ENCODE measurements at places on chromosomes 2 and 18.
A peak's percentile ranks its signal among the peaks of the same experiment; 100 is the strongest.

- peak; percentile 19 for DNase-seq
Measured at GRCh38 chr2:191676790-191677645, 918 bp upstream of the NABP1 start.

- no peak for DNase-seq
Measured at GRCh38 chr18:10023853-10024570, 110.2 kb downstream of the VAPA start.

GRCh38 chr2:178819147-178819875 is 12.1 kb upstream of the TTN start:
- DNase-seq, result no peak

DNA sequence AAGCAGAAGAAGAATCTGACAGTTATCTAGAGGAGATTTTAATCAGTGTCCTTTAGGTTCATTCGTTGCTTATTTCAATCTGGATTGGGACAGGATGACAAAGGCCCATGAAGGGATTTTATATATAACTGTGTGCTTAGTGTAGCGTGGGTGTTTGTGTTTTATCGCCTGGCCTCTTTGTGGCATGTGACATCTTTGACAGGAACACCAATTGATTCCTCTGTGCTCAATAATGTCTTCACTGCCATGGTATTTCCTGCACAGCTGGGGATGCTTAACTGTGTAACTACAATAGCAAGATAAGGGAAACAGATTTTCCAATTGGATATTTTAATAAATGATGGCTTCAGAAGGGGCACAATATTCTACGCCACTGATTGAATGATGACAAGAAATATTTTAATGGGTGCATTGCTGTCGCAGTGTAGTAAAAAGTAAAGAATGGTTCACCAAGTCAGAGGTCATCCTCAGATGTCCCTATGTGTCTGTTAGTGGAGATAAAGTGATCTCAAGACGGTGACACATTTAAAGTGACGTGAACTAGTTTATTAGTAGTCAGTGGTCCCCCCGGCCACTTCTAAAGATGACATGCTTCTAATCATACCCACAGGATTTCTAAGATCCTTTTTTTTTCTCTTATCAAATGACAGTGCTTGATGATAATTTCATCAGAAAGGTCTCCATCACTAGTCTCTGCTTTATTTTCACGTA is 160.4 kb downstream of the AGAP1 start:
- no peak for DNase-seq

DNA sequence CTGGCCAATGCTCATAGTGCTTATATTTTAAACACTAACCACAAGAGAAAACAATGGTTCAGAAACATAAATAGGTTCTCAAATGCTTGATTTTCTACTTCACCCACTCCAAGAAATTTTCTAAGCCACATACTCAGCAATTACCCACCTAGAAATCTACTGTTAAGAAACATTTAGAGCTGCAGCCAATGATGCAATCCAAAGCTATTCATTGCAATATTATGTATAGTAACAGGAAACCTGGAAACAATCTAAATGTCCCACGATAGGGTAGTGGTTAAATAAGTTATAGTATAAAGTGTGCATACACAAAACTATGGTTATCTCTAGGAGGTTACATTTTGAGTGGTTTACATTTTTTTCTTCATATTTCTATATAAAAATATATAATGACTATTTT is 5.7 kb downstream of the FAM237A start:
- DNase-seq, result no peak

DNA sequence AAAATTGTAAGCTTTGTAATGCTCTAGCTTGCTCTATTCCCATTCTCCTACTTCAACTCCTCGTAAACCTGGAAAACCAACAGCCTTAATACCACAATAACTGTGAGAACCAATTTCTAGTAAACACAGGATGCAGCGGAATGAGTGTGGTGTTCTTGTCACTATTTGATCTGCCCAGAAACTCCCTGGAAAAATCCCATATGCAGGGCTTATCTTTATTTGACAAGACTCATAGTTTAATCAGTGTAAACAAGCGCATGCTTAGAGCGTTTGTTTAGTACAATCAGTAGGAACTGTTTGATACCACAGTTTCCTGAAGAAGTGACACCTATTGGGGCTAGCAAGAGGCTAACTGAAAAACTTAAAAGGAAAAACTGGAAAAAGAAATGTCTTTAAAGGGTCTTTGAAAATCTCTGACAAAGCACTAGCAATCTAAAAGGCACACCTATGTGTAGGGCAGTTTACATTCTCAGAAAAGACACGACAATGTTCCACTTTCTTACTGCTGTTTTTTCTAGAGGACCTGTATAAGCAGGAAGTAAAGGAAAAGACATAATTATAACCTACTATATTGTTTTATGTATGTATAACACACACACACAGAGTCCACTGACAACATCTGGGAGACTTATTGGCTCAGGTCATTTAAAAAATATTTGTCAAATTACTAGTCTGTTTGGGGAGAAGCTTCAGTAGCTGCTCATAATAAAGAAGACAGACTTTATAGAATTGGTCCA is 241.4 kb upstream of the KLHL14 start:
- no peak for DNase-seq

GRCh38 chr2:232447638-232448303 is 8.2 kb upstream of the ALPI start:
- DNase-seq, result no peak

GRCh38 chr18:73352546-73352945 is 484.8 kb upstream of the NETO1 start:
- peak; percentile 32 for DNase-seq

DNA sequence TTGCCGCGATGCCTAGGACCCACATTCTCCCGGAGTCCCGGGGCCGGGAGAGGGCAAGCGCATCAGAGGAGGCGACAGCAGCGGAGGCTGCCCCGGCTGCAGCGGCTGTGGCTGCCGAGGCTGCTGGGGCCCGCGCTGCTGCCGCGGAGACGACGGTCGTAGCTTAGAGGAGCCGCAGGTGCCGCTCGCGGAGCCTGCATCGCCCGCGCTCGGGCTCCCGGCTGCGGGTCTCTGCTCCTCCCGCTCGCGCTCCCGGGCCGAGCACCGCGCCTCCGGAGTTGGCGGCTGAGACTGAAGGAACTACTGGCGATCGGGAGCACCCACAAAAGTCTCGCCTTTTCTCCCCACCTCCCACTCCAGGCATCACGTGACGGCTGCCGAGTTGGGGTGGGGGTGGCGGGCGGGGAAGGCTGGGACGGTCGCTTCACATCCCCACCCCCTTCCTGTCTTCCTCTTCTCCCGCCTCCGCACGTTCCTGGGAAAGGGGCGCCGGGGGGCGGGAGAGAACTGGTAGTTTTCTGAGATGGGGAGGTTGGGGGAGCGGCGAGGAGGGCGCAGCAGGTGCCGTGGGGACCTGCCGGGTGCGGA is at the start of gene LYPD1:
Gene LYPD1, minus strand, starts transcription at position 298 of the 588 bp plus-strand sequence. Its CDS starts 273 bp downstream, at position 25.
- DNase-seq, result no peak

GRCh38 chr2:71498261-71498701 is 44.9 kb downstream of the DYSF start:
- DNase-seq, result no peak

DNA sequence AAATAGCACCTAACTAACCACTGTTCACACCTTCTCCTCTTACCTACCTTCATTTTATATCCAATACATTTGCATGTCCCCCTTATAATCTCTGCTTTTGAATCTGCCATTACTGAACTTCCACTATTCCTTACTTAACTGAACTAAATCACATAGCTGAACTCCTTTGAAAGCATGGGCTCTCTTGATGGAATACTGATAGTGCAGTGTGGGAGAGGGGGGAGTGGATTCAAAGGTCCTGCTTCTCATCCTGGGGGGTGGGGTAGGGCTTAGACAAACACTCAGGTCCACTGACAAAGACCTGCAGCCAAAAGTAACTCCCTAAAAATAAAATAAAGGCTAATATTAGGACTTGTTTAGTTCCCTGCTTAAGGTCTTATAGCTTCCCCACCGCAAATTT is 8.6 kb downstream of the MCEE start:
- no peak for DNase-seq

GRCh38 chr2:78431241-78431640 is 594.3 kb upstream of the REG3G start:
- peak; percentile 10 for DNase-seq

GRCh38 chr2:207135801-207136457 is 29.8 kb downstream of the KLF7 start:
- no peak for DNase-seq

GRCh38 chr18:9210966-9211365 is 74.4 kb downstream of the ANKRD12 start:
- no peak for DNase-seq

DNA sequence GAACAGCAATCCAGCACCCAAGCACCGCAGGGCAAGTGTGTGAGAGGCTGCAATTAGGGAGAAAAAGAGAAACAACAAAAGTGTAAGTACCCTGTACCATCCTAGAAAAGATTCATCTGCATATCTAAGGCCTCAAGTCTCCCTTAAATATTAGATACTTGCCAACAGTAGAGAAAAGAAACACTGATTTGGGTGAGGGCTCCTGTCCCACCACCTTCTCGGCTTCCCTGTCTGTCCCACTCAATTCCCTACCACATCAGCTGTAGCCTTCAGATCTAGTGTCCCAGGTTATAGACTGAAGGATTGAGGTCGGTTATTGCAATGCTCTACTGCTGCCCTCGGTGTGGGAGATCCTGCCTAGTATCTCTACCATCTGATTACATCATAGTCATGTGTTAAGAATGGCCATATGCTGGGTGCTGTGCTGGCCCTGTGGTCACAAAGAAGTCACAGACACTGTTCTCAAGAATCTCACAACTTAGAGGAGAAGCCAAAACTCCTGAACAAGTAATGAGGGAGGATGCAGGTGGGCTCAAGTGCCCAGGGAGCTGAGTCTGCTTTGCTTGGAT is 2.5 kb downstream of the RAX start:
- DNase-seq, result no peak

- DNase-seq, result no peak
Measured at GRCh38 chr2:158659483-158659882, 135.6 kb upstream of the DAPL1 start.

DNA sequence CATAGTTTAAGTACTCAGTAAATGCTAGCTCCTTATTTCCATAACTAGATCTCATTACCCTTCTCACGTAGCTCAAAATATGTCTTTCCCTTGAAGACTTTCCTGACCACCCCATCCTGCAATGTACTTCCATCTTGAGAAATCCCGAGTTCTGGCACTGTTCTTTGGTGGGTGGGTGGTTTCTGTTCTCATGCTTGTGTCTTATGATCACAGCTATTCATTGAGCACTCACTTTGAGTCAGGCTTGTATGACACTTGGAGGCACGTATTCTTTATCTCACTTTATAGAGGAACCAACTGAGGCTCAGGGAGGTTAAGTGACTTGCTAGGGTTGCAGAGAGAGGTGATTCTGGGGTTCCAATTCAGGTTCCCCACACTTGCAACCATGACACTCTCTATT is 9.0 kb upstream of the CLIP4 start:
- DNase-seq, result no peak

DNA sequence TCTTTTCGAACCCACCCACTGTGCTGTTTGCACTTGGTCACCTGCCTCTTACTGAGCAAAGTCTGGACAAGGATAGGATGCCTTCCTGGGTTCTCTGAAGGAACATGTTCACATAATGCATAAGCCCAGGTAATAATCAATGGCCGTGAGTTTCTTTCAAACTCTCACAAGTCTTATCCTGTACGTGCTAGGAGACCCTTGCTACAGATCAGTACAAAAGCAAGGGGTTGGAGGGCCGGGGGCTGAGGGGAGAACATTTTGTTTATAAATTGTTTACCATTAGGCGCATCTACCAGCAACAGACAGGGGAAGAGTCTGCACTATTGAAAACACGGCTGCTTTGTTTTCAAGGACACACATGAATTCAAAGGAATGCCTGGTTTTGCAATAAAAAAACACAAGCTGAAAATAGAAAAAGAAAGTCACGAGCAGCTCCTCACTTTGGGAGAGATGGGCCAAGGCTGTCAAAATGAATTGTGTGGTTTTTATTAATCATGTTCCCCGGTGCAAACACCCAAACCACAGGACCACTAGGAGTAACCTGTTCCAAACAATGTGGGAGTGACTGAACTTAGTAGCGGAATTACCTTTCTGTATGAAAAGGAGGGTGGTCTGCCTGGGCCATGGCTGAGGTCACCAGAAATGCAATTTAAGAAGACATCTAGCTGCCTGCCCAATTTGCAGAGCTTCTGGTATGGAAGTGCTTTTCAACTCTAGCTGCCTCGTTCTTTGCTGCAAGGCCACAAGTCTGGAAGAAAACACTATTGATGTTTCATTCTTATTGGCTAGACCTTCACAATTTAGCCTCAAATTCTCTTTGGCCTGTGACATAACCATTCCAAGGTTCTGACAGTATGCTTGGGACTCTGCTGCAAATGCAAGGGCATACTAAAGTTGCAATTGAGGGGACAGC is 73.5 kb downstream of the CCBE1 start:
- DNase-seq, result no peak

DNA sequence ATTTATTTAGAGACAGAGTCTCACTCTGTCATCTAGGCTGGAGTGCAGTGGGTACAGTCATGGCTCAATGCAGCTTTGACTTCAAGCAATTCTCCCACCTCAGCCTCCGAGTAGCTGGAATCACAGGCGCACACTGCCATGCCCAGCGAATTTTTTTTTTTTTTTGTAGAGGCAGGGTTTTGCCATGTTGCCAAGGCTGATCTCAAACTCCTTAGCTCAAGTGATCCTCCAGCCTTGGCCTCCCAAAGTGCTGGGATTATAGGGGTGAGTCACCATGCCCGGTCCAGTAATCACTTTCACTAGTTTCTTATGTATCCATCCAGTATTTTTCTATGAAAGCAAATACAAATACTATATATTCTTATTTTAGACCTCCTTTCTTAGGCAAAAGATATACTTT is 24.0 kb downstream of the PRKAG3 start:
- no peak for DNase-seq

DNA sequence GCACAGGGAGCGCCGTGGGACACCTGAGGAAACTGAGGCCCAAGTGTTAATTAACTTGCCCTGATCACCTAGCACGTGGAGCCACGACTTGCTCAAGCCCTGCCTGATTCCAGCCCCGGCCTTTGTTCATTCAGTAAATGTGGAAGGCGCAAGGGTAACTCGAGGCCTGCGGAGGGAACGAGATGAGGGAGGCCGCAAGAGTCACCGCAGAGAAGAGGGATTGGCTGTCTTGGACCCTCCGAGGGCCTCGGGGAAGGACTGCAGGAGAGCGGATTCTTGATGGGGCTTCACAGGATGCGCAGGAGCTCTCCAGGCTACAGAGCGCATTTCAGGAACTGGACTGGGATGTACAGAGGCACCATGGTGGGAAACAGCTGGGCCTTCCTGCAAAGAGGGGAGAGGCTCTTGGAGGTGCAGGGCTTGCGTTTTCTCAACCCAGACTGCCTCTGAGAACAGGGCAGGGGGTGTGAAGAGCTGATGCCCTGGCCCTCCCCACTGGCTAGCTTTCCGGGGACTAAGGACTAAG is 511 bp upstream of the ANKMY1 start:
- DNase-seq, result no peak

DNA sequence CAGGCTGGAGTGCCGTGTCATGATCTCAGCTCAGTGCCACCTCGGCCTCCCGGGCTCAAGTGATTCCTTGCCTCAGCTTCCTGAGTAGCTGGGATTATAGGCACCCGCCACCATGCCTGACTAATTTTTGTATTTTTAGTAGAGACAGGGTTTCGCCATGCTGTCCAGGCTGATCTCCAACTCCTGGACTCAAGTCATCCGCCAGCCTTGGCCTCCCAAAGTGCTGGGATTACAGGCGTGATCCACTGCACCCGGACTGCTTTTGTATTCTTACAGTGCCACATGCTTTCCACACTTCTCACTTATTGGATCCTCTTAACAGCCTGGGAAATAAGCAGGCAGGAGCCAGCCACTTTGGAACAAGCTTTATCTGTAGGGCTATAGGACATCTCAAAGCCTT is 25.3 kb upstream of the BCL2L11 start:
- no peak for DNase-seq

GRCh38 chr2:3236300-3237045 is 141.1 kb downstream of the EIPR1 start:
- no peak for DNase-seq

All from BE2C (cell line).